ENCODE measurements at places on chromosomes 4 and X.

DNA sequence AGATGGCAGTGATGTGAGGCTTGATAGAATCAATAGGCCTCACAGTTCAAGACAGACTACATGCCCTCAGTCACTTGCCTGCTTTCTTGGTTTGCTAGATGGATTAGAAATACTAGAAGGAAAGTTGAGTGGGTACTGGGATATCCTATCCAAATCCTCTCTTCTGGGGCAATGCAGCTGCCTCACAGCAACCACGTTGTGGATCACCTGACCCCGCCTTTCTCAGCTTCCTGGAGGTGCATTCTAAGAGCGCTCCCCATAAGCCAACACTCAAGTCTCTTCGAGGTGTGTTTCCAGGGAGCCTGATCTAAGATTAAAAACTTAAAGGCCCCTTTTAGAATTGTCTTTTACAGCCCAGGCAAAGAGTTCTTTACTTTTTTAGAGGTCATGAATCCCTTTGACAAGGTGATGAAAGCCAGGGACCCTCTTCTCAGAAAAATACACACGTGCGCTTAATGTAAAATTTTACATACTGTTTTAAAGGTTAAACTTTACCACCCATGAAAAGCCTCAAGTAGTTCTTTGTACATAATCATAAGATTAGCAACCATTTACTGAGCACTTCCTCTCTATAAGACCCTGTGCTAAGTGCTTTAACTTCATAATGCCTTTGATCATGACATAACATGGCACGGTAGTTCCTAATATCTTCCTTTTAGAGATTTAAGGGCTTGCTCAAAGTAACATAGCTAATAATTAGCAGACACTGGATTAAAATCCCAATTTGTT, 840 bp upstream of the RPL34 start:
- no peak for DNase-seq

GRCh38 chr4:86633854-86634253, 39.7 kb downstream of the PTPN13 start:
- DNase-seq: no peak

GRCh38 chrX:4708970-4709760, 995.7 kb upstream of the PRKX start:
- DNase-seq: no peak

DNA sequence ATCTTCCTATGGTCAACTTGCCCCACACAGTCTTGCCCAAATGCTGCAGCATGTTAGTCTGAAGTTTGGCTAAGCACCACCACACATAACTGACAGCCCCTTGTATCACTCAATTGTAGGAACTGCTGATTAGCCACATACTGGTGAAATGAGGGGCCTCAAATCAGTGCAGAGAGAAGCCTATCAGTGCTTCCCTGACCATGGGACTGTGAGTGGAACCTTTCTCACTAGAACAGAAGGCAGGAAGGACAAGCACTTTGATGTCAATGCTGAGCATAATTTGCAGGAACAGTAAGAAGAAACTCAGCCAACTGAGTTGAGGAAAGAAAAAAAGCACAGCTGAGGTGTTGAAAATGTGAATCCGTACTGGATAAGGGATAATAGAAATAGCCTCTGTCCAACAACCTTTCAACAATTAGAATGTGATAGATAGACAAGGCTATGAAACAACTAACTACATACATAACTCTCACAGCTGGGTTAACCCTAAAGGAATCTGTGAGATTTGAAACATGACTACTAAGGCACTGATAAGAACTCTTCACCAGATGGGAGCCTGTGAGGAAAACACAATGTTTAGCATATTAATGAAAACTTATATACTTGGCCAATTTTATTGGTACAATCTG, 136.6 kb upstream of the SH3RF1 start:
- peak; percentile 36 for DNase-seq

- no peak for DNase-seq
These were observed 991.8 kb upstream of the SLIT2 start for GRCh38 chr4:19259920-19260319.

- DNase-seq: no peak
These were observed 1.5 kb downstream of the FGB start for GRCh38 chr4:154564311-154564710.

DNA sequence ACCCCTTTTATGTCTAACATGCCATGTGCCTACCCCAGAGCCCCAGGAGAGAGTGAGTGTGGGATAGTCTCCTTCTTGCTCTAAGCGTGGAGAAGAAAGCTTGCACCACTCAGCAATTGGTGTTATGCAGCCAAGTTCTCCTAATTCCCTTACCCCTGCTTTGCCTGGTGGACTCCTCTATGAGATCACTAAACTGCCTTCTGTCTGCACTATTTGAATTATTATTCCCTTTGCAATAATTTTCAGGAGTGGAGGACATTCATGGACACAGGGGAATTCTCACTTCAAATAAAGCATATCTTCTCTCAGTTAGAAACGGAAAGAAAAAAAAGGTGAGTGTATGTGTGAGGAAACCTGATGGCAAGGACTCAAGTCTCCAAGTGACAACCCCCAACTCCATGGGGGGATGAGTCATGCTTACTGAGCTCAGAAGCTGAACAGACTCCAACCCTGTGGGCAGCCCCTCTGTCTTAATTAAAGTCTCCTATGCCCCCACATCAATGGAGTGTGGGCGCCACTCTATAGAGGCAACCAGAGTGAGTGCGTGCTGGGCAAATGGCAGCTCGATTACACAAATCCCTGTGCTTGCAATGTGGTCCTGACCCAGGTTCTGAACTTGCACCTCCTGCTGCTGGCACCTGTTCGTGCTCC, 381.9 kb downstream of the RAB28 start:
- DNase-seq: no peak

GRCh38 chr4:30696191-30696590, 24.0 kb upstream of the PCDH7 start:
- no peak for DNase-seq

DNA sequence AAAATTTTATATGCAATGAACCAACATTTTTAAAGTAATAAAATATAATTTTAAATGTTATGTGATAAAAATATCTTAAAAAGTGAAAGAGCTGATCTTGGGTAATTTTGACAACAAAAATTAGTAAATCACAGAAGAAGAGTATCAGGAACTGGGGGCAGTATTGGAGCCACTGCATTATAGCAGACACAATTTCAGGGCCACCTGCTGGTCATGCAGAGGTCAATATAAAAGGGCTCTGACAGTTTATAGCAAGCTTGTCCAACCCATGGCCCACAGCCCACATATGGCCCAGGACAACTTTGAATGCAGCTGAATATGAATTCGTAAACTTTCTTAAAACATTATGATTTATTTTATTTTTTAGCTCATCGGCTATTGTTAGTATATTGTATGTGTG, 13.0 kb upstream of the LEF1 start:
- DNase-seq: no peak

DNA sequence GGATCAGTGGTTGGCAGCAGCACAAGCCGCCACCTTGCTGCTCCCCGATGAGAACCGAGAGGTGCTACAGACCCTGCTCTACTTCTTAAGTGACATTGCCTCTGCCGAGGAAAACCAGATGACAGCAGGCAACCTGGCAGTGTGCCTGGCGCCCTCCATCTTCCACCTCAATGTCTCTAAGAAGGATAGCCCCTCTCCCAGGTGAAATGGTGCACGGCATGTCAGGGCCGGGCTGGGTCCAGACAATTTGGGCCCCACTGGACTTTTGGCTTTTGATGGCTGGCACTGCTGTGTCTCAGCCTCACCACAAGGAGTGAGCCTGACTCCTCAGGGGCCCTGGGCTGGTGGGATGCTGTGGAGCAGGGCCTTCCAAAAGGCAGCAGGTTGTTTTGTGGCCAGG, 74.1 kb downstream of the STARD8 start:
- DNase-seq: no peak

GRCh38 chrX:105515561-105515960, 295.1 kb upstream of the TEX13A start:
- no peak for DNase-seq

GRCh38 chr4:124202099-124202498, 510.4 kb downstream of the ANKRD50 start:
- no peak for DNase-seq

DNA sequence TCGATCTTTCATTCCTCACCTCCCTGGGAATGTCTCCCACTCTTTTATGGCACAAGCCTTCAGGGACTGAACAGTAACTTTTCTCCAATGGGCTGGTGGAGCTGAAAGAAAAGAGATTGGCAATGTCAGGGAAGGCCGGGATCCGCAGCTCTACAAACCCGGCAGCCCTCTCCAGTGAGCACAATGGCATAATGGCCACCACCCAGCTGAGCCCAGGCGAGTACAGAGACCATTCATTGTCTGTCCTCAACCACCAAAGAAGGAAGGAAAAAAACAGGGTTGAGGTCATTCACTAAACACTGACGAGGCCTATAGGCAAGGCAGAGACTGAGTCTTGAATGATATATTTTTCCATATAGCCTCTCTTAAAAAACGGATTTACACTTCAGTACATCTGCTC, 3.6 kb downstream of the GEMIN8 start:
- no peak for DNase-seq

DNA sequence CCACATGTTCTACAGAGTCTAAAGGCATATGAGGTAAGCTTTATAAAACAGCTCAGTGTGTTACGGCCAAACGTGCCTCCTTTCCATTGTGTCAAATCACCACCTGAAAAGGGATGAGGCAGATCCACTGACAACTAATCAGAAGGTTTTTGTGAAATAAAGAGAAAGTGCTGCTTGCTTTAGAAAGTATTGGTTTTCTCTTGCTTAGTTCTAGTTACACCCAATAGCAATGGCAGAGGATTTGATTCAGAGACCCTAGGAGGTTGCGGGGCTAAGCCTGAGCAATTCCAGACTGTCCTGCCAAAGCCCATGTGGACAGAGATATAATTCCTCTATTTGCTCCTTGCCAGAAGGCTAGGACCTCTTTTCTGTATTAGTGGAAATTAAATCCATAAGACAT, 125.5 kb downstream of the SPRY1 start:
- DNase-seq: no peak

Measured in heart right ventricle (tissue), 16 donors.